Osteocyte (in vitro differentiated cells): ENCODE measurements at places on chromosomes 2 and 18. TPM values are rescaled to one million over a fixed set of nuclear protein-coding genes. Genes with fewer than 3 reads are reported as not detected.

CRYGC gene
- total RNA-seq, result not detected in 2 replicates

TDRD15 gene
- total RNA-seq, result not detected in 2 replicates

STEAP3 gene
- total RNA-seq, result 19.3 and 22.7 TPM in 2 replicates

CAPN10 gene
- total RNA-seq, result 37.7 and 40.3 TPM in 2 replicates

PDCD1 gene
- total RNA-seq, result not detected in 2 replicates

COPS7B gene
- total RNA-seq, result 34.3 and 35.7 TPM in 2 replicates

KRTCAP3 gene
- total RNA-seq, result 2.3 and 3.2 TPM in 2 replicates

HOXD4 gene
- not detected in 2 replicates for total RNA-seq
